ENCODE measurements at places on chromosomes 7 and 10. TPM values are rescaled to one million over a fixed set of nuclear protein-coding genes. Genes with fewer than 3 reads are reported as not detected.

The NUTM2E gene
- 0.13 TPM for polyA plus RNA-seq

The BEND7 gene
- polyA plus RNA-seq: 8.4 TPM

The FAM25A gene
- polyA plus RNA-seq: not detected

The MYO1G gene
- 0.10 TPM for polyA plus RNA-seq

DNA sequence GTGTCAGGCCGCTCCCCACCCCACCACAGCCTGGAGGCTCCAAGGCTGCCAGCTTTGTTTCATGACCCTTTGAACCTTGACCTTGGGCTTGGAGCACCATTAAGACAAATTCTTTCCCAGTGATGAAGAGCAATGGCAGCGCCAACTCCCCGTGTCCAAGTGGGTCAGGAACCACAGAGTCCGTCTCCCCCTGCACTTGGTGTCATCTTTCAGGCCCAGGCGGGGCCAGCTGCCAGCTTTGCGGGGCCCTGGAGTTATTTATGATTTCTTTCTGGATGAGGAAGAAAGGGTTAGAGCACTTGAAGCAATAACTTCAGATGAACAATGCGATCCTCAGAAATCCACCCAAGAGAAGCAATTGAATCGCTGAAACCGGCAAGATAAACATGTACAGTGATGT is 110.8 kb downstream of the MYL10 start:
- H3K27me3 ChIP-seq: no peaks in the 10 kb centered on the region
- peaks cover 6% of the 10 kb centered on the region for H3K4me1 ChIP-seq
- H3K36me3 ChIP-seq: no peaks in the 10 kb centered on the region
- H3K27ac ChIP-seq: peak overlapping the region; percentile 58

DNA sequence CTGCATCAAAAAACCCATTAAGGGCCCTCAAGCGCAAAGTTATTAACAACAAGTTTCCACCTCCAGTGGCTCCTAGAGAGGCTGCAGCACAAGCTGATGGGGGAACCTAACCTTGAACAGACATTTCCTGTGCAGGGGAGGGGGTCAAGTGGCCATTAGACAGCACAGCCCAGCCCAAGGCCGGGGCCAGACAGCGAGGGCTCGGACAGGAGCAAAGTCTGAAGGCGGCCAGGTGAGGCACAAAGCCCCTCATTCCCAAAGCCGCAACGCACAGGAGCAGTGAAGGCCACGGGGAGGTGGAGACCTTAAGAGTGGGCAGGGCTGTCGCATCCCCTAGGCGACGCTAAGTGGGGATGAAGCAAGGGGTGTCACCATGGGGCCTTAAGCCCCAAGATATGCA is 73.2 kb upstream of the ZNF746 start:
- no peaks in the 10 kb centered on the region for H3K36me3 ChIP-seq
- peaks cover 3% of the 10 kb centered on the region for H3K4me1 ChIP-seq
- no peak overlapping the region for H3K27ac ChIP-seq
- no peak for DNase-seq
- H3K27me3 ChIP-seq: no peaks in the 10 kb centered on the region

GRCh38 chr10:61175316-61175715 is 231.3 kb upstream of the RHOBTB1 start:
- H3K4me3 ChIP-seq: no peak overlapping the region
- H3K27ac ChIP-seq: peak overlapping the region; percentile 4
- H3K4me1 ChIP-seq: peaks cover 28% of the 10 kb centered on the region
- no peaks in the 10 kb centered on the region for H3K36me3 ChIP-seq

DNA sequence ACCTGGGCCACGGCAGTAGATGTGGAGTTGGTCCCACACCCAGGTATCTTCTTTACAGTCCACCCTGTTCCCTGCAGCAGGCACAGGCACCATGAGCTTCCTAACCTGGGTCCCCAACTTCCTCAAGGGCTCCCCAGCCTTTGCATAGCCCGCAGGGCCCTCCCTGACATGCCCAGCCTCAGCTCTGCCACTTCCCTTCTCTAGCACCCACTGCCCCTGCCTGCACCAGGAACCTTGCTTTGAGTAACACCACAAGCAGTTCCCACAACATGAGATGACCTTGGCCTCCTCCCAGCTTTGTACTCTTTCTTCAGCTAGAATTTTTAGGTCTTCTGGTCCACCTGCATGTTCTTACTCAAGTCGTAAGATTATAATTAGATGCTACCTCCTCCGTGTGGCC is 92.2 kb upstream of the ZPBP start:
- H3K27ac ChIP-seq: no peak overlapping the region
- no peak overlapping the region for H3K4me3 ChIP-seq
- H3K27me3 ChIP-seq: no peaks in the 10 kb centered on the region
- no peak for DNase-seq

- H3K36me3 ChIP-seq: no peaks in the 10 kb centered on the region
- peak; percentile 57 for DNase-seq
- H3K27me3 ChIP-seq: no peaks in the 10 kb centered on the region
- H3K27ac ChIP-seq: no peak overlapping the region
- no peak overlapping the region for H3K4me3 ChIP-seq
Measured at GRCh38 chr10:57338823-57339558, 928.7 kb downstream of the IPMK start.

- H3K27me3 ChIP-seq: no peaks in the 10 kb centered on the region
- peaks cover 2% of the 10 kb centered on the region for H3K4me1 ChIP-seq
- peak overlapping the region; percentile 51 for H3K27ac ChIP-seq
- H3K4me3 ChIP-seq: no peak overlapping the region
Measured at GRCh38 chr10:95333997-95334804, 43.4 kb upstream of the PDLIM1 start.

DNA sequence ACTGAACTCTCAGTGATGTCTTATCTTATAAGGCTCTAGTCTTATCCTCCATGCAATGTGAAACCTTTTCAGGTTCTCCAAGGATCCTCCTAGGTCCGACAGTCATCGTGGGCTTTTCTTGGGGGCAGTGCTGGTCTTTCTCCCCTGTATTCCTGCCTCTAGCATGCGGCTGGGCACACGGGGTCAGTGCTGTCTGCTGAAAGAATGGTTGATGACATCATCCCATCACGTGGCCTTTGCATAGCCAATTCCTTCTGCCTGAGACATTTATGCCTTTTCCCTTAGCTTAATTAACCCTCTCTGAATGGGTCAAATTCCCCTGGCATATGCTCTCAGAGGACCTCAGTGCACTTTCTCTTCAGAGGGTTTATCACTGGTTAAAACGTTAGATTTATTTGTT is 27.0 kb upstream of the KCNK18 start:
- no peak overlapping the region for H3K27ac ChIP-seq
- H3K4me3 ChIP-seq: no peak overlapping the region
- no peaks in the 10 kb centered on the region for H3K36me3 ChIP-seq
- H3K4me1 ChIP-seq: peaks cover 13% of the 10 kb centered on the region

GRCh38 chr7:21916176-21916575 is 29.5 kb downstream of the CDCA7L start:
- H3K4me1 ChIP-seq: peaks cover 3% of the 10 kb centered on the region
- no peaks in the 10 kb centered on the region for H3K36me3 ChIP-seq
- DNase-seq: no peak
- no peak overlapping the region for H3K27ac ChIP-seq
- no peaks in the 10 kb centered on the region for H3K27me3 ChIP-seq

DNA sequence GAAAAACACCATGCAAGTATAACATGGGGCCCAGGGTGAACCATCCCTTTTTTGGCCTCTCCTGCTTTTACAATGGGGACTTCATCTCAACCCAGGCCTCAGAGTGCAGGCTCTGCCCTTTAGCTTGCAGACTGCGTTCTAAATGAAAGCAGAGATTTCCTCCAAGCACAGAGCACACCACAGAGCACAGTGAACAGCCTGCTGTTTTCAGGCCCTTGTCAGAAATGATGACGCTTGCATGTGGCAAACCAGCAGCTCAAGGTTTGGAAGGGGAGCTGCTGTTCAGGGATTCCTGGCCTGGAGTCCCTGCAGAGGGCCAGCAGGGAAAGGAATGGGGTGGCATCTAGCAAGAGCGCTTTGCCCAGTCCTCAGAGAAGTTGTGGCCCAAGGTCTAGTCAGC is 167.3 kb upstream of the CDCA7L start:
- no peaks in the 10 kb centered on the region for H3K36me3 ChIP-seq
- no peaks in the 10 kb centered on the region for H3K4me1 ChIP-seq
- no peak for DNase-seq
- no peak overlapping the region for H3K4me3 ChIP-seq

DNA sequence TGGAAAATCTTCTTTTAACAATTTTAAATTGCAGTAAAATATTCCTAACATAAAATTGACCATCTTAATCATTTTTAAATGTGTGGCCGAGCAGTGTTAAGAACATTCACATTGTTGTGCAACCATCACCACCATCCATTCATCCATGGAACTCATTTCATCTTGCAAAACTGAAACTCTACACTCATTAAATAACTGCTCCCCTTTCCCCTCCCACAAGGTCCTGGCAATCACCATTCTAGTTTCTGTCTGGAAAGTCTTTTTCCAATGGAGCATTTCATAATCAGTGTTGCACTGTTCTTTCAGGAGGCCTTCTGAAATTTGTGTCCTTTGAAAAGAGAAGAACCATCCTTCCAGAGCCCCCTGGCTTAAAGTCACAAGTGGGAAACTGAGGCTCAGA is 233.1 kb downstream of the PLXNA4 start:
- H3K36me3 ChIP-seq: no peaks in the 10 kb centered on the region
- H3K4me1 ChIP-seq: no peaks in the 10 kb centered on the region
- DNase-seq: no peak

Measured in hepatocyte (in vitro differentiated cells).